ENCODE measurements at places on chromosomes 12 and 14. TPM values are rescaled to one million over a fixed set of nuclear protein-coding genes. Genes with fewer than 3 reads are reported as not detected.

The KRT80 gene
- total RNA-seq: 41.2 TPM

The LIN7A gene
- 0.62 TPM for total RNA-seq

The MYO1H gene
- not detected for total RNA-seq

The FSCB gene
- total RNA-seq: not detected

The SLC15A4 gene
- total RNA-seq: 24.8 TPM

The CELA1 gene
- total RNA-seq: not detected

The REP15 gene
- total RNA-seq: 0.36 TPM

The EFS gene
- not detected for total RNA-seq

The C1QL4 gene
- 5.5 TPM for total RNA-seq

The NT5DC3 gene
- 23.8 TPM for total RNA-seq

The FOXM1 gene
- 89.2 TPM for total RNA-seq

The FGD4 gene
- 19.7 TPM for total RNA-seq

Measured in A549 treated with Hydrocortisone at 1 μM for 4 hours (cell line).